ENCODE measurements at places on chromosomes 13 and 19.

GRCh38 chr19:35204799-35205732 lies 23.5 kb downstream of the FAM187B start:
- DNase-seq = no peak

DNA sequence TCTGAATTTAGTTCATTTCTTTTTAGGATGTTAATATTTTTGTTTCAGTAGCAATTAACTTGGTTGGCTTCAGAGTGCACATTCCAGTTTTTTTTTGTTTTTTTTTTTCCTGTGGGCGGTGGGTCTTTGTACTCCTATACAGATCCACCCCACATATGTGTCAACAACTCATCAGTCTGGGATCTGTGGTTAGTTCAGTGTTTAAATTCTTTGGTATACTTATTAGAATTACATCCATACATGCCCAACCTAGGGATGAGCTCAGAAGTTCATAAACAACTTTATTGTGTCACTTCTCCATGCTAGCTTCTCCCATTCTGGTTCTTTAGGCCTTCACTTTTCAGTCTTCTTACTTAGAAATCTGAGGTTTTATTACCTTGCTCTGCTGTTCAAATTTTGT lies 50.9 kb downstream of the PCCA start:
- no peak for DNase-seq

- DNase-seq = peak; percentile 15
Measured at GRCh38 chr13:99215184-99215830, 14.7 kb downstream of the UBAC2 start.

DNA sequence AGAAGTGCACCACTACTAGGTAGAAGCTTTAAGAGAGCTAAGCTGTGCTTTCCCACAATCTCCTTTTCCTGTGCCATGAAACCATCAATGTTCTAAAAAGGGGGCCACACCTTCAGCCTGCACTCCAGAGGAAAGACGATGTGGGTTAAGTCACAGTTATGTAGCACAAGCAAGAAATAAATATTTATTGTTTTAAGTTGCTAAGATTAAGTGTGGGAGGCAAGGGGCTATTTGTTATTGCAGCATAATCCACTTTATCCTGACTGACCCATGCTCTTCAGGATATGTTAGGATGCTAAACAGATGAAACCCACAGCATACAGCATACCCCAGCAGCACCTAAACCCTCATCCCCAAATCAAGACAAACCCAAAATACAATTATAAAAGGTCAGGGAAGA lies 64.7 kb downstream of the MBD3L2B start:
- DNase-seq = no peak

GRCh38 chr13:45799451-45799850 lies 52.1 kb downstream of the SIAH3 start:
- no peak for DNase-seq
